G401 (cell line): ENCODE measurements at places on chromosomes 4 and X. TPM values are rescaled to one million over a fixed set of nuclear protein-coding genes. Genes with fewer than 3 reads are reported as not detected.

DNA sequence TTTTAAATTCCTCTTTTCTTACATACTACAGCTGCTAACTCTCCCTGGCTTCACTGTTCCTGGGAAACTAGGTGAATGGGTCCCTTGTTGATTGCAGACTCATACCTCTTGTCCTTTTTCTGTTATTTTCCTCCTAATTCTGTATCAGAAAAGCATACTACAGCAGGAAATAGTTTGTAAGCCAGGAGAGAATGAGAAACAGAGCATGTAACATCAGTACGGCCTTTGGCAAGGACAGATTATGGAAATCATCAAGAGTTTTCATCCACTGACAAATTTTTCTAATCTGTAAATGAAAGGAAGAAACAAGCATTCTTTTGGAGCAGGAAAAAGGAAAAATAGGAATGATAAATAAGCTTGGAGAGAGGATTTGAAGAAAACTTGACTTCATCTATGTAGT lies 239.2 kb downstream of the ANTXR2 start:
- no peak for DNase-seq

CHRDL1 gene
- total RNA-seq, result not detected in 2 replicates

TLR3 gene
- 0.31 and 3.9 TPM in 2 replicates for total RNA-seq

GRCh38 chrX:124030520-124030919 lies 69.0 kb downstream of the STAG2 start:
- DNase-seq, result no peak

DNA sequence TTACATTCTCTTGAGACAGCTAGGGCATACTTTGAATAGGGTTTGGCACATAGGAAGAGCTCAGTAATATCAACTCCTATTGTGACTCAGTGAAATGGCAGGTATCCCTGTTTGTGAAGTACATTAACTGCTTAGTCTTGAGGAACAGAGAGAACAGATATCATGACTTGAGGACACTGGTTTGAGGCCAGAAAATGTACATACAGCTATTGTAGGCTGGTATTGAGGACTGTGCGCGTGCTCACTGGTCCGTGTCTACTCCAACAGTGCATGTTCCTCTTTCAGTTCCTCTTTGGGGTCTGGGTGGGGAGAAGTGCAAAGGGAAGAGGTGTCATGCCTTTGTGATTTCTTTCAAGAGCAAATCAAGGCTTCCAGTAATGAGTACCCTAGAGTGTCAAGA lies 34.6 kb upstream of the TBC1D9 start:
- DNase-seq, result no peak

IL2 gene
- not detected in 2 replicates for total RNA-seq
